ENCODE measurements at places on chromosomes 1 and 21.
A peak's percentile ranks its signal among the peaks of the same experiment; 100 is the strongest.

- DNase-seq: no peak
These were observed 7.3 kb downstream of the SKI start for GRCh38 chr1:2235300-2235998.

DNA sequence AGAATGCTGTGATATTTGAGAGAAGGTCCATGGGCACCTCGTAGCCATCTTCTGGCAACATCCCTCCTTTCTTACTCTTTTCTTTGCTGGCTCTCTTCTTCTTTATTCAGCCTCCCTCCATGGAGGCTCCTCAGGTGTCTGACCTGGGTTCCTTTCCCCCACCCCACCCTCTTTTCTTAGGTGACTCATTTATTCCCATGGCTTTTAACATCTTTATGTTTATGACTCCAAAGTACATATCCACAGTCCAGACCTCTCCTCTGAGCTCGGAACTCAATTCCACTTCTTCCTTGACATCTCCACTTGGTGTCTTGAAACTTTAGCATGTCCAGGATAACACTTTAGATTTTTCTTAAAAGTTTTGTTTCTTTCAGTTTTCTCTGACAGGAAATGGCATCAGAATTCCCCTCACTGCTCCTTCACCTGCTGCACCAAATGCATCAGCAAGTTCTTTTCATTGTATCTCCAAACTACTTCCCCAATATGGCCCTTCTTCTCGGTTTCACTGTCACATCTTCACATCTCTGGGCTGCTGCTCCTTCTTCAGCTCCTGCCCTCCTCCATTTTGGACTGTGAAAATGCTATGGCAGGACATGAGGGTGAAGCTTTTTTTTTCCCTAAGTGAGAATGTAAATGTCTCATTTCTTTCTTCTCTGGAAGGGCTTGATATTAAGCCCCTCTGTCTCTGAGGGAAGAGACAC lies 95.9 kb downstream of the GIPC2 start:
- DNase-seq: no peak

- DNase-seq: no peak
These were observed 118.4 kb downstream of the KCNN3 start for GRCh38 chr1:154751690-154752089.

- no peak for DNase-seq
These were observed 134.2 kb downstream of the PGBD5 start for GRCh38 chr1:230291731-230292620.

GRCh38 chr1:209080170-209080781 lies 503.2 kb upstream of the CAMK1G start:
- DNase-seq: no peak

GRCh38 chr21:42654179-42654912 lies 925 bp downstream of the PDE9A start:
- peak; percentile 48 for DNase-seq

- no peak for DNase-seq
These were observed 107.6 kb downstream of the NOS1AP start for GRCh38 chr1:162177126-162177525.

Data from nephron progenitor cell (in vitro differentiated cells).